ENCODE measurements at places on chromosomes 6 and 20.
A peak's percentile ranks its signal among the peaks of the same experiment; 100 is the strongest.

GRCh38 chr20:55893031-55893430 is 112.3 kb downstream of the CBLN4 start:
- DNase-seq = no peak

- no peak for DNase-seq
Observed at GRCh38 chr6:37643851-37644672, 53.6 kb downstream of the MDGA1 start.

- peak; percentile 30 for DNase-seq
Observed at GRCh38 chr6:35919827-35920751, 809 bp downstream of the SRPK1 start.

DNA sequence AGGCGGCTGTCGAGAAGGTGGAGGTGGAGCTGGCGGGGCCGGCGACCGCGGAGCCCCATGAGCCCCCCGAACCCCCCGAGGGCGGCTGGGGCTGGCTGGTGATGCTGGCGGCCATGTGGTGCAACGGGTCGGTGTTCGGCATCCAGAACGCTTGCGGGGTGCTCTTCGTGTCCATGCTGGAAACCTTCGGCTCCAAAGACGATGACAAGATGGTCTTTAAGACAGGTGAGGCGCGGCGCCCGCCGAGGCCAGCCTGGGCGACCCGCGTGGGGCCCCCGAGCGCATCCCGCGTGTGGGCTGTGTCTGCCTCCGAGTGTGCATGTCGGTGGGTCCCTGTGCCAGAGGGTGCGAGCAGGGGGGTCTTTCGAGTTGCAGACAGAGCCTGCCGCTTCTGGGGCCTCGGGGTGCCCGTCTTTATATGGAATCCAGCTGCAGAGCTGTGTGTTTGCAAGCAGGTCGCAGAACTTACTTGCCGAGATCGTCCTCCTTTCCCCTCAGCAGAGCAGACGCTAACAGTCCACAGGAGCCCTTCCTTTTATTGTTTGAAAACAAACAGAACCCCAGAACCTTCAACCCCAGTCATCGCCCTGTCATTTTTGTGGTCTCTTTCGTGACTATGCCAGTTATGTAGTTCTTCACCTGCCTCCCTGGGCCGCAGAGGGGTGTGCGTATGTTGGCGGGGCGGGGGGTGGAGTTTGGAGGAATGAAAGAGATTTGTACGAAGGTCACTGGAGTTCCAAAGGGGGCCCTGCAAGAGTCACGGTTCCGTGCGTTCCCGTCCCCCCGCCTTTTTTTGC is 766 bp downstream of the SLC16A10 start:
- peak; percentile 30 for DNase-seq

- no peak for DNase-seq
Observed at GRCh38 chr6:144341831-144342527, 56.8 kb downstream of the UTRN start.
